ENCODE measurements at places on chromosomes 3 and 15. TPM values are rescaled to one million over a fixed set of nuclear protein-coding genes. Genes with fewer than 3 reads are reported as not detected.

KLHL40 gene
- total RNA-seq = not detected

ADGRG7 gene
- total RNA-seq = not detected

COL7A1 gene
- 1.9 TPM for total RNA-seq

SLC12A8 gene
- total RNA-seq = 0.86 TPM

ITIH1 gene
- not detected for total RNA-seq

ANKRD34C gene
- total RNA-seq = not detected

ISY1 gene
- 59.4 TPM for total RNA-seq

RNF123 gene
- 51.0 TPM for total RNA-seq

BUB1B gene
- total RNA-seq = 65.6 TPM

LSAMP gene
- total RNA-seq = not detected

THBS1 gene
- 8,883 TPM for total RNA-seq

ABHD5 gene
- 17.1 TPM for total RNA-seq

KNG1 gene
- total RNA-seq = not detected

GADL1 gene
- not detected for total RNA-seq

Data from endothelial cell of umbilical vein (primary cell).